Stimulated activated CD8-positive, alpha-beta memory T cell treated with anti-CD3 and anti-CD28 coated beads, Interleukin-4, amount 100 ng/mL, for 48 hours (primary cell): ENCODE measurements at places on chromosomes 7 and 10.
A peak's percentile ranks its signal among the peaks of the same experiment; 100 is the strongest.

DNA sequence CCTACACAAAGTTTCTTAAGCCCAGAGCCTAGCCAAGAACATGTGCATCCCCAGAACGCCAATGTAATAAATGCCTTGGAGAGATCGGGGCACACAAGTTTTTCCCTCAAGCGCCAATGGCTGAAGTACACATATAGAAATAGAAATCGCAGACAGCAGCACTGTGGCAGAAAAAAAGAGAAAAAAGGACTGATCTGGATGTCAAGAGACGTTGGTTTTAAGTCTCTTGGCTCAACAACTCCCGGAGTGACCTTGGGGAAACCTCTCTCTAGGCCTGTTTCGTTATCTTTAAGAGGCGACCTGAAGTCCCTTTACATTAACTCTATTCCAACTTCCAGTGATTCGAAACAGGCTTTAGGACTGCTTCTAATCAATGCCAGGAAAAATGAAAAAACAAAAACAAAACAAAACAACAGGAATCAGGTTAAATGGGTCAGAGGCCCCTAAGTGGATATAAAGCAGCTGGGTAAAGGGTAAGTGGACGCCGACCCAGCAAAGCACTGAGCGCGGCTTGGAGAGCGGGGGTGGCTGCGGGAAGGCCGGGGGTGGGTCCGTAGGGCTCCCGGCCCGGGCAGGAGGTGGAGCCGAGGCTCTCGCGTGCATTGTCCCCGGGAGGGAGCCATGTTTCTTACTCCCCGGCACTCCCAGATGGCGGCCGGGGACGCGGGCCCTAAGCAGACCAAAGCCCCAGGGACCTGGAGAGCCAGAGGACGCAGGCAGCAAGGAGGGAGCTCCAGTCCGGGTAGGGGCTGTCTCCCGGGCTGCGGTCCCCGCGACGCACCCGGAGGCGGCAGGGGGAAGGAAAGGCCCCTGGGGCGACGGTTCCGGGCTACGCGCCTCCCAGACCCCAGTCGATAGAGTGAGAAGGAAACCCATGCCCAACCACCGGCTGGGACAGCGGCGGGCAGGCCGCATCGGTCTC is 757 bp downstream of the EIF3A start:
- DNase-seq, result peak; percentile 80

DNA sequence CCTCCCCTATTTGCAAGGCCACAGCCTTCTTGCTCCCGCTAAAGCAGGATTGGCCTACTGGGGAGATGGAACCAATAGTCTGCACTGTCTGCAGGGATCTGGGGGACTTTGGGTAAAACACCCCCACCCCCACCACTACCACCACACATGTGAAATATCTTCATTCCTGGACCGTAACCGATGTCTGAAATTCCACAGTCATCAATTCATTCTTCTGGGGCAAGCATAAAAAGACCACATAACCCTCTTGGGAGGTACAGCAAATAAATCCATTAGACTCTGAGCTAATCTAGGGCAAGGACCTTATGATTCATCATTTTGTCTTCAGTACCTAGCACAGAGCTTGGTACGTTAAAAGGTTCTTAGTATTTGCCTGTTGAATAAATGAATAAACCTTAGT is 307.8 kb downstream of the GPAM start:
- no peak for DNase-seq

GRCh38 chr10:13994932-13995331 is 335.8 kb downstream of the FRMD4A start:
- DNase-seq, result no peak

DNA sequence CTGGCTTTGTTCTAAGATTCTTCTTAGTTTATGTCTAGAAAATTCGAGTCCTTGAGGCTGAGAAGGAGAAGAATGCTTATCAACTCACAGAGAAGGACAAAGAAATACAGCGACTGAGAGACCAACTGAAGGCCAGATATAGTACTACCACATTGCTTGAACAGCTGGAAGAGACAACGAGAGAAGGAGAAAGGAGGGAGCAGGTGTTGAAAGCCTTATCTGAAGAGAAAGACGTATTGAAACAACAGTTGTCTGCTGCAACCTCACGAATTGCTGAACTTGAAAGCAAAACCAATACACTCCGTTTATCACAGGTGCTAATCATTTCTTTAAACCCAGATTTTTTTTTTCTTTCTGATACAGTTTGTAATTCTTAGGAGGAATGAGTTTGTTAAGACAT is 6.7 kb downstream of the CEP55 start:
- no peak for DNase-seq

GRCh38 chr10:75827587-75828021 is 396.2 kb downstream of the LRMDA start:
- no peak for DNase-seq

DNA sequence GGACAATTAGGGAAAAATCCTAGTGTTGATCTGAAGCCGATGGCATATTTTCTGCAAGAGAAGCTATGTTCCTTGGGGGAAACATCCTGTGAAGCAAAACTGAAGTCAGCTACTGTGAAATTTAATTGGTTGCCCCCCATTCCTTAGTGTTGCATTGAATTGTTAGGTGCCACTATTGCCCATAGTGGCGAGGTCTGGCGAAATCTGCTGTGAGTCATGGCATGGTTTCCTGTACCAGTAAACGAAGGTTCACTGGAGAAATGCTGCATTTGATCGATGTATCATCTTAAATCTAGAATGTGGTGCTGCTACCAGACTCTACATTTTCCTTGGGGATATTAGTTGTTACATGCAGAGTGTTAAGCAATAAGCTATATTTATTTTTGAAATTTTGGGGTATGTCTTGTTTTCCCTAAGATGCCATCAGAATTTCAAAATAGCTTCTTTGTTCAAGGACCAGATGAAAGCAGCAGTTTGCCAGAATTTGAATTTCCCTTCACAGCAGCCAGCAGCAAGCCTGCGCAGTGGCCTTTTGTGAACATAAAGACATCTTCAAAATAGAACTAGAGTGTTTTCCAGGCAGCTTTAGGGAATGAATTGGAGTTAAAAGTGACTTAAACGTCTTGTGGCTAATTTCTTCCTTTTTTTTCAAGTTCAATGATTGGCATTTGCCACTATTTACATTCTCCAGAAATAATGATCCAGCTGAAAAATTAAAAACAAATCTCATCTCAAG is 348.6 kb upstream of the COBL start:
- DNase-seq, result no peak

DNA sequence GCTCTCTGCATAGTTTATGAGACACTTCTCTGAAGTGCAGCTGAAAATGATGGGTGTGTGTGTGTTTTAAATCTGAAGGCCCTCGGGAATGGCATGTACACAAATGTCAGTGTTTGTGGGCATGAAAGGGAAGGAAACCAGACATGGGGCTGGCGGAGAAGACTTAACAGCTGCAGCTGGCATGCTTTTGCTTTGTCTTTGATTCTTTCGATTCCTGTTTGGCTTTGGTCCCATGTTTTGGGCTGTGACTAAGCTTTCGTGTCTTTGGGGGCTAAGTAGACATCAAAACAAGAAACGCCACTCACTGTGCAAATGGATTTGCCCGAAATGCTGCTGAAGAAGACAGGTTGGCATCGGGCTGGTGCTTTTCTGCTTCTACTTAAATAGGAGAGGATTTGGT is 179.3 kb downstream of the PFKFB3 start:
- DNase-seq, result peak; percentile 44

- no peak for DNase-seq
Observed at GRCh38 chr10:12978891-12979290, 22.6 kb downstream of the CCDC3 start.

- DNase-seq, result no peak
Observed at GRCh38 chr10:50470345-50470744, 153.4 kb downstream of the SGMS1 start.

DNA sequence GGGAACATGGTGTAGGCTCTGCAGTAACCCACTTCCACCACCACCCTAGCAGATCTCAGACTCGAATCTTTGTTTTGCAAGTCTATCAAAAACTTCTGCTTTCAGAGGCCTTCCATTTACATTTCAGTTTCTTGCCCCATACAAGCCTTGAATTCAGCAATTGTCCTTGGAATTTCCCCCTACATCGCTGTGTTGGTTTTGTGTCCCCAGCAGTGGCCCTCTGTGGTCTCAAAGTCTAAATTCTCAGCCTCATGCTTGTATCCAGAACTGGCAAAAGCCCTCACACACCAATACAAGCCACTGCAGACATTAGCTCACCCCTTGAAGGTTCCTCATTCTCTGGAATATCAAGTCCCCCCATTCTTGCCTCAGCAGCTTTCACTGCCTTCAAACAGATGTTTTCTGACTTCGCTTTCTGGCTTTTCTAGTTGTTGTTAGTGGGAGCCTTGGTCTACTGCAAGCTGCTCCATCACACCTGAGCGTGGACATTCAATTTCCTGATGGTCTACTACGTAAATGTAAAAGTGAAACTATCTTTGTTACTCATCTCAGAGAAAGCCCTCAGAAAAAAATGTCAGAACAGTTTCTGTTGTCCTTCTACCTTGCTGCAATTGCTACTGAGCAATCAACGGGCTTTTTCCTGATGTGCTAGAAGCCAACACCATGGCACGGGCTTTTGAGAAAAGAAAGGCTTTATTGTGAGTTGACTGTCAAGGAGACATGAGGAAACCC is 1.8 kb upstream of the NUB1 start:
- no peak for DNase-seq

DNA sequence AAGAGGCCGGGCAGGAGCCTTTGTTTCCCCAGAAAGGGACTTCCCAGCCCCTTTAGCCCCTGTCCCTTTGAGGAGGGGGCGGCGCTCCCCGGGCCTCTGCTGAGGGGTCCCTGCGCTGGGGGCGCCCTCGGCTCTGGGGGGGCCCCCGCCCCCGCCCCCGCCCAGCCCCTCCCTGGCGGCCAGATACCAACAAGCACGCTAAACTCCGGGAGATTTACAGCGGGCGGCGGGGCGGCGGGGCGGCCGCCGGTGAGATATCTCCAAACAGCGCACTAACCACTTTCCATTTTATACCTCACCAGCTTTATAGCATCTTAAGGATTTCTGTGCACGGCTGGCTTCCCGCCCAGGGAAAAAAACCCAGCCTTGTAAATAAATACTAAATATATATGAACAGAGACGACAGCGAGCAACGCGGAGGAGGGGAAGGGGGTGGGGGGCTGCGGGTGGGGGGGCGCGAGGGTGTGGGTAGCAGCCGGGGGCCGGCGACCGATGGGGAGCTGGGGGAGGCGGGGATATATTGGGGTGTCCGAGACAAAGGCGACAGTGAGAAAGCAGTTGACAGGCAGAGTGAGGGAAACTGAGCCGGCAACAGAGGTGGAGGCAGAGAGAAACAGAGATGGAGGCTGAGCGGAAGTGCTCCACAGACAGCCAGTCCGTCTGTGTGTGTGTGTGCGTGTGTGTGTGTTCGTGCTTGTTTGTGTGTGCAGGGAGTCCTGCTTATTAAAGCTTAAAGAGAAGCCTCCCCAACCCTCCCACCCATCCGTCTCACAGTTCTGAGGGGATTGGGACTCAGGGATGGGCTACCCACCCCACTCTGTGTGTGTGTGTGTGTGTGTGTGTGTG is 85.8 kb downstream of the HIF1AN start:
- peak; percentile 38 for DNase-seq

DNA sequence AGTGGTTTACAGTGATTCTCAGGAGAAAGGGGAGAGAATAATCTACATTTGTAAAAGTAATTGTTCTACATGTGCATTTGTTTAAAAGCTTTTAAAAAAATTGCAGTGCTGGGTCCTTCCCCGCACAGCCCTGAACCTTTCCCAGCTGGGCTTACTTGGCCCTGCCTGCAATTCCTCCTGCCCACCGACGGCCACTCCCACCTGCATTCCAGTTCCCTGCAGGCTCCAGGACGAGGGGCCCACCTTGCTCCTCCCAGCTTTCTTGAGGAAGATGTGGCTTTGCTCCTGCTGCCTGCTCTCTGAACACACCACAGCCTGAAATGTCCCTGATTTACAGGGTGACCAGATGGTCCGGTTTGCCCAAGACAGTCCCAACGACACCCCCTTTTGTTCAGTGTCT is 222.7 kb downstream of the PRPF18 start:
- DNase-seq, result no peak

- DNase-seq, result no peak
Observed at GRCh38 chr10:79245539-79246208, 101.6 kb upstream of the PPIF start.

GRCh38 chr10:92901819-92902251 is 53.5 kb downstream of the EXOC6 start:
- no peak for DNase-seq

GRCh38 chr10:107362306-107362705 is 197.8 kb upstream of the SORCS1 start:
- DNase-seq, result no peak

DNA sequence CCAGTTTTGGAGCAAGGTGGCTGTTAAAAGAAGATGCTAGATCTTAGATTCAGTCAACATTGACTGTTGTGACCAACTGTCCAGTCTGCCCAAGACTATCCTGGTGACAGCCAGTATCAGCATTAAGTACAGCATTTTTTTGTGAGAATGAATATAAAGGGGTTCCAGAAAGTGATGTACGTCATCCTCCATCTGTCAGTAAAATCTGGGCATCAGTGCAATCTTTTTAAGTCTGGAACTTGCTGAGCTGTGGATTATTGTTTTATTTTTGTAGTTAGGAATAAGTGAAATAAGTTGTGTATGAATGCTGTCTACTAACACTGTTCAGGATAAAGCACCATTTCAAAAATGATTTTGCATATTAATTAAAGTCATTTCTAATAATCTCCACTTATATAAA is 1020.0 kb upstream of the GHITM start:
- DNase-seq, result no peak

DNA sequence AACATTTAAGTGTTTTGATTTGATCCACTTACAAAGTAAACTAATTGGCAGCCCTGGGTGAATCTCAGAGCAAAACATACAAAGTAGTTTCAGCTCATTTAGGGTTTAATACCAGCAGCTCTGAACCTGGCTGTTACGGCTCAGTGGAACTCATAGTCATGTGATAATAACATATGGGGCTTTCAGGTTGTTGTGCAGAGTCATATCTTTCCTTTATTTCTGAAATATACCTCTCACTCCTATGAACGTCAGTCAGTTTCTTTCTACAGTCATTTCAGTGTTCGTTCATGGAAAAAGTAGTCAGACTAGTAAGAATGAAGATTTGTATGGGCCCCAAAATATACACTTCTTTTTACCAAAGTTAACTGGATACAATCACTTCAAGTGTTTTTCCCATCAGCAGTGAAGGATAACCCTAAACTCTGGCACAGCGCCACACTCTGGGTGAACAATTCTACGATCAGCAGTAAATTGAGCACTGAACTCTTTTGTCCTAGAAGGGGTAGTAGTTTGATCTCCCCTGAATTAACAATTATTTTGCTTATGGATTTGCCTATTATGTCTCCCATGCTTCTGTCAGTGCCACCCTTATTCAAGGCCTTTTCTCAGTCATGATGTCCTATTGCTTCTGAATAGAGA is 218.6 kb downstream of the THSD7A start:
- no peak for DNase-seq

DNA sequence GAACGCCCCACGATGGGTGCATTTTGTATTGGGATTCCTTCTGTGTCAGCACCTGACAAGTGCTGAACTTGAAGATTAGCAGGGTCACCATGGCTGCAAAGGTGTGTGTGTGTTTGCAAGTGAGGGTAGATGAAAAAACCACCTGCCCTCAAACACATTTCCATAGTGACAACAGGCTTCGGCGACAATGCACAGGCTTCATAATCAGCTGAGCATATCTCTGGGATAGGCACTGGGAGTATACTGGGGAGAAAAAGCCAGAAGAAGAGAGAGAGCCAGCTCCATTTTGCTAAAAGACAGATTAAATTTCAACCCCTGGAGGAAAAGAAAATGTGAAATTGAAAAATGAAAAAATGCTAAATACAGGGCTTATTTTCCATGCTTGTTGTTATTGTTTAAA is 656.1 kb downstream of the INHBA start:
- no peak for DNase-seq
